Gastrocnemius medialis (tissue), 4 donors: ENCODE measurements at places on chromosomes 1 and 21.

GRCh38 chr21:32378956-32379355 is 13.9 kb downstream of the URB1 start:
- no peak overlapping the region for H3K4me3 ChIP-seq
- peaks cover 7% of the 10 kb centered on the region for H3K4me1 ChIP-seq
- peaks cover 41% of the 10 kb centered on the region for H3K36me3 ChIP-seq
- DNase-seq: no peak
- H3K27ac ChIP-seq: peak overlapping the region; percentile 61
- H3K27me3 ChIP-seq: no peaks in the 10 kb centered on the region

- H3K4me1 ChIP-seq: no peaks in the 10 kb centered on the region
- H3K27ac ChIP-seq: no peak overlapping the region
- no peaks in the 10 kb centered on the region for H3K27me3 ChIP-seq
- no peaks in the 10 kb centered on the region for H3K36me3 ChIP-seq
Measured at GRCh38 chr1:230495891-230496385, 69.8 kb upstream of the PGBD5 start.

- no peak overlapping the region for H3K27ac ChIP-seq
- DNase-seq: no peak
- H3K4me1 ChIP-seq: no peaks in the 10 kb centered on the region
- no peaks in the 10 kb centered on the region for H3K27me3 ChIP-seq
- no peaks in the 10 kb centered on the region for H3K36me3 ChIP-seq
Measured at GRCh38 chr1:235637756-235638534, 11.6 kb downstream of the GNG4 start.

DNA sequence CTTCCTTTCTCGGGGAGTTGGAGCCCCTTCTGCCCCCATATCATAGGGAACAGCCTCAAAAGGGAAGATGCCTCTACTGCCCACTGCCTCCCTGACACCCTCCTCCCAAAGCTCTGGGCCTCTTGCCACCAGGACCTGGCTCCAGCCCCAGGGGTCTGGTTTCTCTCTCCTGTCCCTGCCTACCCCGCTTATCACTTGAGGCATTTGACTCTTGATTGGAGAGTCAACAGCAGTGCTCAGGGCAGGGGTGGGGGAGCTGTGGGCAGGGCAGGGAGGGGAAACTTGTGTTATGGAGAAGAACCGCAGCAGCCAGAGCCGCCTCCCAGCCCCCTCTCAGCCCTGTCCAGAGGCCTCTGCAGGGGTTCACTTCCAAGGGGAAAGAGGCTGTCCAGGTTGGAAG is 573 bp downstream of the TRIM63 start:
- peaks cover 24% of the 10 kb centered on the region for H3K4me1 ChIP-seq
- H3K27ac ChIP-seq: peak overlapping the region; percentile 96

- no peak overlapping the region for H3K4me3 ChIP-seq
- H3K27me3 ChIP-seq: no peaks in the 10 kb centered on the region
- peaks cover 4% of the 10 kb centered on the region for H3K4me1 ChIP-seq
Measured at GRCh38 chr1:32981003-32981901, 16.6 kb upstream of the RNF19B start.

DNA sequence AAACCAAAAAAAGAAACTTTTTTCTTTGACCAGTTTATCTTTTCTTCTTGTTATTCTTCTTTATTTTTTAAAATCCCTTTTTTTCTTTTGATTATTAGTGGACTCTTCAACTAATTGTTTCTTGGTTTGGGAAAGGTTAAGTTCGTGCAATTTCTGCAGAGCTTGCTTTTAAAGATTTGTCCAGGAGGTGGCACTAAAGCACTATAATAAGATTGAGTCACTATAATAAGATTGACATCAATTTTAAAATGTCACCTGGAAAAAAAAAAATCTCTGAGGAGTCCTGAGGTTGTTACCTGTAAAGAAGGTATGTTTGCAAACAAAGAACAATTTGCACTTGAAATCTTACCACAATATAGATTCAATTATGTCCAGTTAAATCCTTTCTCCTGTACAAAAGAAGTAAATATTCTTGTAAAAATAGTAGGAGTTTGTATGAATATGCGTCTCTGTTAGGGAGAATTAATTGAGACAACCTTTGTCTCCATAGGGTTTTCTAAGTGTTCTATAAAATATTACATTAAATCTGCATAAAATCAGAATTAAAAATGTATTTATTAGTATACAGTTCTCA is 166.7 kb downstream of the ADGRL4 start:
- H3K36me3 ChIP-seq: no peaks in the 10 kb centered on the region
- H3K4me3 ChIP-seq: no peak overlapping the region
- H3K27ac ChIP-seq: no peak overlapping the region

DNA sequence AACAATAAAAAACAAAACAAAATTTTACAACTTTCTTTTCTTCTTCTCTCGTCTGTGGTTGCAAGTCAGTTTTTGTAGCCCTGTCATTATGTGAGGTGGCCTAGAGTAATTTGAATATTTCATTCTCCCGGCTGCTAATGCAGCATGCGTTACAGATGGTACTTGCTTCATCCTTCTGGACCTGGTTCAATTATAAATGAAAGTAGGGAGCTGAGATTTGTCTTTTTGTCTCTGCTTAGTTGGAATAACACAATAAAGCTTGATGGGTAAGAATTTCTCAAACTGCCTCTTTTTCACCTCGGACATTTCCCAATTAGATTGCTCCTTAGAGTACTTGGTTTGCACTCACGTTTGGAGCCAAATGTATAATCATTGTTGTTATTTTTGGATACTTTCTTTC is 201.6 kb downstream of the PBX1 start:
- peak overlapping the region; percentile 48 for H3K27ac ChIP-seq
- peaks cover 41% of the 10 kb centered on the region for H3K4me1 ChIP-seq
- no peaks in the 10 kb centered on the region for H3K27me3 ChIP-seq
- H3K36me3 ChIP-seq: no peaks in the 10 kb centered on the region
- H3K4me3 ChIP-seq: no peak overlapping the region
- no peak for DNase-seq

- H3K36me3 ChIP-seq: no peaks in the 10 kb centered on the region
- no peaks in the 10 kb centered on the region for H3K4me1 ChIP-seq
- no peak overlapping the region for H3K27ac ChIP-seq
- no peaks in the 10 kb centered on the region for H3K27me3 ChIP-seq
Measured at GRCh38 chr1:50923564-50923963, 36.5 kb downstream of the FAF1 start.

- H3K36me3 ChIP-seq: no peaks in the 10 kb centered on the region
- peaks cover 17% of the 10 kb centered on the region for H3K27me3 ChIP-seq
- H3K27ac ChIP-seq: no peak overlapping the region
- no peak overlapping the region for H3K4me3 ChIP-seq
- peaks cover 12% of the 10 kb centered on the region for H3K4me1 ChIP-seq
Measured at GRCh38 chr1:1054971-1055370, 19.1 kb downstream of the RNF223 start.

GRCh38 chr1:213657879-213658278 is 329.9 kb upstream of the PROX1 start:
- no peaks in the 10 kb centered on the region for H3K4me1 ChIP-seq
- no peaks in the 10 kb centered on the region for H3K36me3 ChIP-seq
- no peak for DNase-seq
- H3K27me3 ChIP-seq: no peaks in the 10 kb centered on the region

GRCh38 chr1:94418664-94419655 is 771 bp downstream of the ABCD3 start:
- H3K4me3 ChIP-seq: peak overlapping the region; percentile 91
- DNase-seq: peak; percentile 16
- H3K36me3 ChIP-seq: no peaks in the 10 kb centered on the region
- peak overlapping the region; percentile 88 for H3K27ac ChIP-seq
- H3K4me1 ChIP-seq: peaks cover 39% of the 10 kb centered on the region

DNA sequence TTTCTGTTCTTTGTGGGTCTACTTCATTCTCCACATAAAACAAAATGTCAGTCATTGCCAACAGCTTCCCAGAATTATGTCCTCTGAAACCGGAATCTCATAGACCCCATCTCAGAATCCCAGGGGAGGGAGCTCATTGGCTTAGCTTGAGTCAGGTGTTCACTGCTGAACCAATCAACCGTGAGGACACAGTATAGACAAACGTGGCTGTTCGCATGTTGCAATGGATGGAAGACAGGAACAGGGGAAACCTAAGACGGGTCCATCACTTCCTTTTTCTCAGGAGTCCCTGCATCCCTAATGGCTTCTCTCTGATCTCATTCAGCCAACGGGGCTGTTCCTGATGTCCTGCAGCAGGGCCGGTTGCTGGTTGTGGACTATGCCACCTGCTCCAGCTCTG is 9.1 kb downstream of the CELA2A start:
- H3K36me3 ChIP-seq: no peaks in the 10 kb centered on the region
- H3K27me3 ChIP-seq: no peaks in the 10 kb centered on the region
- no peak overlapping the region for H3K27ac ChIP-seq
- H3K4me1 ChIP-seq: no peaks in the 10 kb centered on the region

- H3K27me3 ChIP-seq: no peaks in the 10 kb centered on the region
- no peak overlapping the region for H3K4me3 ChIP-seq
- no peak for DNase-seq
- H3K4me1 ChIP-seq: no peaks in the 10 kb centered on the region
Measured at GRCh38 chr1:71303617-71304041, 222.8 kb upstream of the ZRANB2 start.

- DNase-seq: no peak
- peak overlapping the region; percentile 91 for H3K27ac ChIP-seq
- peaks cover 59% of the 10 kb centered on the region for H3K4me1 ChIP-seq
- H3K27me3 ChIP-seq: no peaks in the 10 kb centered on the region
- no peaks in the 10 kb centered on the region for H3K36me3 ChIP-seq
Measured at GRCh38 chr1:59141267-59141863, 155.5 kb upstream of the FGGY start.
